ENCODE measurements at places on chromosomes 3 and 15.

- no peak overlapping the region for H3K4me3 ChIP-seq
- no peaks in the 10 kb centered on the region for H3K4me1 ChIP-seq
- no peak for DNase-seq
- H3K36me3 ChIP-seq = no peaks in the 10 kb centered on the region
Observed at GRCh38 chr3:149628957-149629670, 28.7 kb downstream of the WWTR1 start.

DNA sequence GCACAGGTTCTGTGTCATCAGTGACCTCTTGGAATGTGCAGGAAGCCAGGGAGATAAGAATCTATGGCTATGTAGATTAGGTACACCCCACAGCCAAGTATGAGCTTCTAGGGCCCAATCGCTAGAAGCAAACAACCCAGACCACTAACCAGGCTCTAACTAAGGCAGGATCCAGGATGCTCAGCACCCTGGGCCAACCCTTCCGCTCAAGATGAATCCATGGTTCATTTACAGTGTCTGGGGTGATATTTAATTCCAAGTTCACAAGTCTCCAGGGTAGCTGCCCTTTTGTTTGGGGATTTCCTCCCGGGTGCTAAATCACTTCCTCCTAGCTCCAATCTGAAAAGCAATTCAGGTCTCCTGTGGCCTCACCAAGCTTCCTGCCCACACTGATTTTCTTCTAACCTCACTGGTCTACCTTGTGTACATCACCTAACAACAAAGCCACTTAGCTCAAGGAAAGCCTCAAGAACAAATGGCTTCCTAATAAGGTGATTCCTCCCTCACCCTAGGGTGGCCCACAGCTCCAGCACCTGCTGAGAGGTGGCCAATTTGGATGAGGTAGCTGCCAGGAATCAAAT, 2.4 kb downstream of the EHD4 start:
- H3K27me3 ChIP-seq = peaks cover 8% of the 10 kb centered on the region
- peak; percentile 89 for DNase-seq
- peak overlapping the region; percentile 95 for H3K27ac ChIP-seq
- peak overlapping the region; percentile 90 for H3K4me3 ChIP-seq
- H3K4me1 ChIP-seq = peaks cover 60% of the 10 kb centered on the region

DNA sequence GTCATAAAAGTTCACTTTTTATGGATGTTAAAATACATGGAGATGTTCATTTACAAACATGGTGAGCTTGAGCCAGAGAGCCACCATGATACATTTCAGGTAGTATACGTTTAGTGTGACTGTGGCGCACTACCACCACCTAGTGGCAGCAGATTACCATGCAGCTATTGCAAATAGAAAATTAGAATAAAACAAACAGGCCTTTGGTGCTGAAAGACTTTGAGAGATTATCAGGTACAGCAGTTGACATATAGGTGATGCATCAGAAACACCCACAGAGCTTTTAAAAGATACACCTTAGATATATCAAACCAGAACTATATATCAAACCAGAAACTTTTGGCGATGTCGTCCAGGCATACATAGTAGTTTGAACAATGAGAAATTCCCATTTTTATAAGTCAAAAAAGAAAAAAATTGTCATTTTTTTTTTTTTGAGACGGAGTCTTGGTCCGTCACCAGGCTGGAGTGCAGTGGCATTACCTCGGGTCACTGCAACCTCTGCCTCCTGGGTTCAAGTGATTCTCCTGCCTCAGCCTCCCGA, 42.0 kb upstream of the ICE2 start:
- H3K4me3 ChIP-seq = peak overlapping the region; percentile 8
- H3K4me1 ChIP-seq = peaks cover 36% of the 10 kb centered on the region
- DNase-seq = peak; percentile 93
- H3K36me3 ChIP-seq = peaks cover 36% of the 10 kb centered on the region
- H3K27me3 ChIP-seq = no peaks in the 10 kb centered on the region

DNA sequence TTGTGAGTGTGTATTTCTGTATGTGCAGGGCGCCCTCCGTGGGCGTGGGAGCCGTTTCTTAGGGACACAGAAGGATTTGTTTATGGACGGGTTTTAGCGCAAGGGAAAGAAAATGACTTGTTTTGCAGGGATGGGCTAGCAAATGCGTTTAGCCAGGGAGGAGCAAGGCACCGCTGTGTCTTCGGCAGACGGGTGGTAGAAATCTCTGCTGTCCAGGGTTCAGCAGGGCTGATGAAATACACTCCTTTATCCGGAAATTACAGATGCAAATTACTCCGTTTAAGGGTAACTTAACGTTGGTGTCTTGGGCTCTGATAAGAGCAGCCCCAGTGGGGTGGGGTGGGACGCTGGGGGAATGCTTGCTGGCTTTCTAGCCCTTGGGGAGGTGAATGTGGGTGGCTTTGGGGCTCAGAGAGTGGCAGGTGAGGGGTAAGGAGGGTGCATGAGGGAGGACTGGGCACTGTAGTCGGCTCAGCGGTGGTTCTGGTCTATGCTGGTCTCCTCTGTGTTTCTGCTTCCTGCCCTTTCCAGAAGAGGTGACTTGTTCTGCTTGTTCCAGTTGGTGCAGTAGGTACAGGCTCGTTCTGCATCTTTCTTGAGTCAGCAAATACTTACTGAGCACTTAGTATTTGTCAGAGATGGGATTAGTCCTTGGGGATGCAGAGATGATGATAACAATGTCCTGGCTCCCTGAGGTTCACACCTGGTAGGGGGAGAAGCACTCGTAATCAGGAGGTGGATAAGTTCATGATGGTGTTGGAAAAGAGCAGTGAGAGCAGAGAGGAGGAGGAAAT, 954 bp downstream of the SV2B start:
- H3K27me3 ChIP-seq = peaks cover 85% of the 10 kb centered on the region
- no peaks in the 10 kb centered on the region for H3K36me3 ChIP-seq
- no peak for DNase-seq
- H3K27ac ChIP-seq = no peak overlapping the region
- peaks cover 23% of the 10 kb centered on the region for H3K4me1 ChIP-seq

- no peaks in the 10 kb centered on the region for H3K4me1 ChIP-seq
- H3K27ac ChIP-seq = no peak overlapping the region
- no peak for DNase-seq
- H3K4me3 ChIP-seq = no peak overlapping the region
- H3K36me3 ChIP-seq = no peaks in the 10 kb centered on the region
Observed at GRCh38 chr3:69499899-69500421, 114.1 kb upstream of the FRMD4B start.

Data from activated CD4-positive, alpha-beta T cell treated with anti-CD3 and anti-CD28 coated beads, Interleukin-2, amount 10 ng/mL, durations not matched to agents 24 days and 14 days (primary cell).